Central memory CD4-positive, alpha-beta T cell (primary cell): ENCODE measurements at places on chromosomes 11 and 22.
A peak's percentile ranks its signal among the peaks of the same experiment; 100 is the strongest.

DNA sequence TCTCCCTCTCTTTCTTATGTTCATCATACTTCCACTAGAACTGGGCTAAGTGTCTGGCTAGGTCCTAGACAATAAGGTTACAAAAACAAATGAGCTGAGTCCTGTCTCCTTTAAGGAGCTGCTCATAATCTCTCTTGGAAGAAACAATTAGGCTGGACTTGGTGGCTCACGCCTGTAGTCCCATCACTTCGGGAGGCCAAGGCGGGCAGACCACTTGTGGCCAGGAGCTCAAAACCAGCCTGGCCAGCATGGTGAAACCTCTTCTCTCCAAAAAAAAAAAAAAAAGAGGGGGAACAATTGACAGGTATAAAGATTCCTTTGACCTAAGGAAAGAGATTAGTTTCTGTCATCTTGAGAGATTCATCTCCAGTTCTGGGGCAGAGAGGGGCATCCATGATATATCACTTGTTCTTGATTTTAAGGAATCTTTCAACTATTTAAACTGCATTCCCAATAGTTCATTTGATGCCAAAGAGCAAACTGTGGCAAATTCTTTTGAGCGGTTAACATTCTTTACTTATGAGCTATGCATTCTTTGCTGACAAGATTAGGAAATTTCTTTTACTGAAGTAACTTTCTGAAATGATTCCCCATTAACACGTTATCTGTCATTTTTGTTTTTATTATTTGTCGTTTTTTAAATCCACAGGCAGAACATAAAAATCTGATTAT lies 125.5 kb downstream of the C11orf87 start:
- no peak for DNase-seq

DNA sequence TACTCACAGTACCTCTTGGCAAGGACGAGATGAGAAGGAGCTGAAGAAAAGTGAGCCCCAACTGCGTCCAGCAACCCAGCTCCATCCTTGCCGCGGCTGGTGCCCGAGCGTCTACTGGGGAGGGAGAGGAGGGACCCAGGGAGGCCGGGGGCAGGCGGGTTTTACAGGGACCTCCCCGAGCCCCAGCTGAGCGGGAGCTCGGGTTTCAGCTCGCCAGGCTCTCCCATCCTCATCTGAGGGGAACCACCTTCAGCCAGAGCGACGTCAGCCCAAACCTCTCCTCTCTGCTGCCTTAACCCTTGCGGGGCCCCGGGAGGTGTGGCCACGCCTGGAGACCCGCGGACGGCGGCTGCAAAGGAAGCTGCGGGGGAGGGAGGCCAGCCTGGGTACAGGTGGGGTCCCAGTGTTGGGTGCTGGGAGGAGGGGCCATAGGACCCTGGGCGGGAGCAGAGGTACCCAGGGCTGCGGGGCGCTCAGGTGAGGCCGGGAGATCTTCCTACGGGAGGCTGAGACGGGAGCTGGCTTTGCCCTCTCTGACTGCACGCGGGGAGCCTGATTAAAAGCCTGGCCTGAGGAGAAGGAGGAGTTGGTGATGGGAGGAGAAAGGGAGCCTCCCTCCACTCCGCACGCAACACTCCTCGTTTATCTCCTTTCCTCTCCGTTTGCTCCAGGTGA lies at the start of gene PAMR1:
PAMR1 (minus strand) TSS at position 116 of the 675 bp plus-strand sequence; CDS start at position 85, 31 bp downstream.
- DNase-seq = no peak

- DNase-seq = no peak
Measured at GRCh38 chr11:3894128-3894731, 38.8 kb downstream of the STIM1 start.

DNA sequence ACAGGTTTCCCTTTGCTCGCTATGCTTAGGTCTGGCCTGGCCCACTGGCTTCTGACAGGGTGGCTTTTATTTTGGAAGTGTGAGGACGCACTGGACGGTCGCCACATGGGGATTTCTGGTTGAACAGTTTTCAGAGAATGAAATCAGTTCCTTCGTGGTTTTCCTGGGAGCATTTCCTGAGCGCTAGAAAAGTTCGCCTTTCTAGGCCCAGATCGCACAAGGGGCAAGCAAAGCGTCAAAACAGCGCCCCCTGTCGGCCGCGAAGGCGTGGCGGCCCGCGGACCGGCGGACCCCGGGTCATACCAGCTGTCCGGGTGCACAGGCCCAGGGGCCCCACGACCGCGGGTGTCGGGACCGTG lies 12.7 kb upstream of the CYP2R1 start:
- DNase-seq = peak; percentile 63

GRCh38 chr11:64455456-64456261 lies 96.7 kb downstream of the RPS6KA4 start:
- no peak for DNase-seq

- DNase-seq = no peak
Measured at GRCh38 chr11:35787013-35787504, 124.5 kb downstream of the TRIM44 start.

GRCh38 chr22:47918276-47918921 lies 1155.9 kb downstream of the TBC1D22A start:
- peak; percentile 5 for DNase-seq

DNA sequence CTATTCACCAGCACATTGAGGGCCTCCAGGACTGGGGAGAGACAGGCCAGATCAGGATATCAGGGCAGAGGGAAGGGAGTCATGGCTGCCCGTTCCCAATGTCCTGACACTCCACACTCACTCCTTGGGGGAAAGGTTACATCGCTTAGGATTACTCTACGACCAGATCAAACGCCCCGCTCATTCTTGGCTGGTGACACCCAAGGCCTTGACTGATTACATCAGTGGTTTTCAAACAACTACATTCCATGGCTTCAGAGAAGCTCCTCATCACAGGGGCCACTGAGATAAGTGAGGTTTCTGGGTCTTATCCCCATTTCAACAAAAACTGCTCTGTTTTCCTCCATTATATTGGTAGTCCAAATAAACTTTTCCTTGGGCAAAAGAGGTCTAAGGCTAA lies 15.0 kb downstream of the UBE2L6 start:
- no peak for DNase-seq

DNA sequence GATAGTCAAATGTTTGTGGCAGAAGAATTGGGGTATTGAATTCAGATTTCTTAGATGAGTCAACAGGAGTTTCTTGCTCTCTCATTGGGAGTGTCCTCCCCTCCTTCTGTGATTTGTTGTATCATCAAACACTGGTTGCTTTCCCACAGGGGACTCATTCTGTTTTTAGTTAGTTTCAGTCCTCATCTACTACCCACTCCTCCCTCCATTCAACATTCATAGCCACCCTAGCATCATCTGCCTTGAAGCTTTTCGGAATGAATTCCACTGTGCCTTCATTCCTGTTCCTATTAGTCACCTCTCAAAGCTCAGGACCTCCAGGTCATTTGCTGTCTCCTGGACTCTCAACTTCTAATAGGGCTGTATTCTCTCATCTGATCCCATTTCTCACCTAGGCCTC lies 31.5 kb upstream of the RAB38 start:
- DNase-seq = no peak

- no peak for DNase-seq
Measured at GRCh38 chr22:36425977-36426523, 38.3 kb upstream of the MYH9 start.

- DNase-seq = no peak
Measured at GRCh38 chr11:12212174-12212820, 101.9 kb downstream of the MICAL2 start.

DNA sequence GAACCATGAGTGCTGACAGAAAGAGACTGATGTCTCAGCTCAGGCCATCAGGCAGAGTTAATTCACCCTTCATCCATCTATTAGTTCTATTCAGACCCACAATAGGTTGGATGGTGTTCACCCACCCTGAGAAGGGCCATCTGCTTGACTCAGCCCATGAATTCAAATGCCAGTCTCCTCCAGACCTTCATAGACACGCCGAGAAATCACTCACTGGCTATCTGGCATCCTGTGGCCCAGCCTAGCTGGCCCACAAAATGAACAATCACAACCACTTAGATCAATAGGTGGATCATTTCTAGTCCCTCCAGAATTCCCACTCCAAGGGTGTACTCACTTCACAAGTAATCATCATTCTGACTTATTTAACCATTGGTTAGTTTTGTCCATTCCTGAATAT lies 58.2 kb downstream of the MYEOV start:
- no peak for DNase-seq

- DNase-seq = no peak
Measured at GRCh38 chr11:5252192-5252918, 2.2 kb downstream of the HBG2 start.

DNA sequence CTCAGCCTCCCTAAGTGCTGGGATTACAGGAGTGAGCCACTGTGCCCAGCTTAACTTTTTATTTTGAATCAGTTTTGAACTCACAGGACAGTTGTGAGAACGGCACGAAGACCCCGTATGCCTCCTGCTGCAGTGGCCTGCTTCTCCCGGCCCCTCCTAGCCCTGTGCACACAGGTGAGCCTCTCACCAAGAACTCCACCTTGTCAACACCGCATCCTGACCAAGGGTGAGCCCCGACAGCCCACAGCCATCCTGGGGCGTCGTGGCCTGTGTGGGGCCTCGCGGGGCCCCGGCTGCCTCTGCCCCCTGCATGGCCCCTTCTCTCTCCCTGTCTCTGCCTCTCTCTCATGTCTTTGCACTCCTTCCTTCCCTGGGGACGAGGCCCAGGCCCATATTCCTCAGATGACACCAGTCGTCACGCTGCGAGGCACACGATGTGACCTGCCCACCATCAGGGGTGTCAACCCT lies 38.8 kb downstream of the GNB1L start:
- no peak for DNase-seq

GRCh38 chr11:103596315-103596714 lies 440.1 kb upstream of the DDI1 start:
- no peak for DNase-seq

GRCh38 chr11:31237819-31238760 lies 131.4 kb downstream of the DCDC1 start:
- DNase-seq = no peak

DNA sequence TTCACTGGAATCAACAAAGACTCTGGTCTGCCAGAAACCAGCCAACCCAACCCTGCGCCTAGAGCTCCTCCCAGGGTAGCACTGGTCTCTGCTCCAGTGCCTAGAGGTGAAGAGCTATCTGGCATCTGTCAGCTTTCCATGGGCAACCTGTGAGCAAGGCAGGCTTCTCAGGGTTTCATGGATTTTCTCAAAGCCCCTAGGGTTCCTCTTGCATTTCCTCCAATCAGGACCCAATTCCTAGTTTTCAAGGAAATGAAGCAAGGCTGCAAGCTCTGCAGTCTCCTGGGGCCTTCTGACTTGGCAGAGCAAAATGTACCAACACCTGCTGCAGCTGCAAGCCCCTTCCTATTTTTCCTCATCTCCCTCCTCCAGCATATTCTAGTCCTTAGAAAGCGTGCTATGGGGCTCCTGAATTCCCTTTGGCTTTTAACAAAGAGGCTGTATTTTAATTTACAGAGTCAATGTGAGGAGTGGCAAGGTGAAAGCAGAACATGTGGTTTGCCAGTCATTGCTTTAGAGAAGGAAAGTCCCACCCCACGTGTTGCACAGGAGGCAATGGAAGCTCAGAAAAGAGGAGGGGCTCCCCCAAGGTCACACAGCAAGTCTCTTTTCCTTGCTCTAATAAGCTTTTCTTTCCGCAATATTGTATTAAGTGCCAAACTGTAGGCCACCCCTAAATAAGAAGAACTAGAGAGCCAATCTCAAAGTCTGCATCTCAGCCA lies 33.0 kb upstream of the RIC3 start:
- DNase-seq = no peak

DNA sequence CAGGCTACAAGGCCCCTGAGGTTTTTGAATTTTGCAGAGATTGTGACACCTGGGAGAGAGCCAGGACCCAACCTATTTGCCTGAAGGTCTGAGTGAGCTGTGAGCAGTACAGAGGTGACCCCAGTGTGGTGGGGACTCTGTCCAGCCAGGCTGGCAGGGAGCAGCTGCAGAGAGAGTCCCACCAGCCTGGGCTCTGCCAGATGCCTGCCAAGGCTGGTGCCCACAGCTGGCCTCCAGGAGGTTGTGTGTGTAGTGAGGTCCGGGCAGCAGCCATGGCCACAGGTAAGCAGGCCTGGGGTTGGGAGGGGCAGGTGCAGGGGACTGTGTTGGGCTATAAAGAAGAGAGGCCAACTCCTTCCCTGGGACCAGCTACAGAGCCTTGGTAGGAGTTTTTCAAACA lies 144.8 kb downstream of the CRYBB2 start:
- no peak for DNase-seq

GRCh38 chr22:42268852-42269410 lies 1.5 kb downstream of the TCF20 start:
- DNase-seq = no peak

- no peak for DNase-seq
Measured at GRCh38 chr22:47442821-47443220, 680.4 kb downstream of the TBC1D22A start.

DNA sequence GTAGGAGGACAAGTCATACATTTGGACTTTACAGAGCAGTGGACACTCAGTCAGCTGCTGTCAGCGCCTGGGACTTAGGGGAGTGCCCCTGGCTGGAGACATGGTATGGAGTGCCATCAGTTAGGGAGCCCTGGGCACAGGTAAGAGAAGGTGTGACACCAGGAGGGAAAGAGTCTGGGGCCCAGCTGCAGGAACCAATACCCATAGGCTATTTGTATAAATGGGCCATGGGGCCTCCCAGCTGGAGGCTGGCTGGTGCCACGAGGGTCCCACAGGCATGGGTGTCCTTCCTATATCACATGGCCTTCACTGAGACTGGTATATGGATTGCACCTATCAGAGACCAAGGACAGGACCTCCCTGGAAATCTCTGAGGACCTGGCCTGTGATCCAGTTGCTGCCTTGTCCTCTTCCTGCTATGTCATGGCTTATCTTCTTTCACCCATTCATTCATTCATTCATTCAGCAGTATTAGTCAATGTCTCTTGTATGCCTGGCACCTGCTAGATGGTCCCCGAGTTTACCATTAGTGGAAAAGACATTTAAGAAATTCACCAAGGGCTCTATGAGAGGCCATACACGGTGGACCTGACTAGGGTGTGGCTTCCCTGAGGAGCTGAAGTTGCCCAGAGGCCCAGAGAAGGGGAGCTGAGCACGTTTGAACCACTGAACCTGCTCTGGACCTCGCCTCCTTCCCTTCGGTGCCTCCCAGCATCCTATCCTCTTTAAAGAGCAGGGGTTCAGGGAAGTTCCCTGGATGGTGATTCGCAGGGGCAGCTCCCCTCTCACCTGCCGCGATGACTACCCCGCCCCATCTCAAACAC lies 850 bp upstream of the MIF start:
- DNase-seq = no peak

DNA sequence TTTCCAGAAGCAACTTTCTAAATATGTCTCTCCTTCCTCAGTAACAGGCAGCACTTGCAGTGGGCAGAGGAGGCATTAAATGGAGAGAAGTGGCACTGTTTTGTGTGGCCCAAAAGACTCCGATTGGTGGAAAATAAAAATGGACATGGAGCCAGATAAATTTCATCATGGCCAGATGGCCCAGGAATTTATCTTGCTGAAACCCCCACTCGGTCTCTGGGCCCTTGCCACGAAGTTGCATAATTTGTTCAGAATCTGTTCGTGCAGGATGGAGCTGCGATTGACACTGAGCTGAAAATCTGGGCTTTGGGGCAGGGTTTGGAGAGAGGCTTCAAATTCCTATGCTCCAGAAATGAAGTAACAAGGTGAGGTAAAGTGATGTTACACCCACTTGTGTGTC lies 65.5 kb downstream of the C11orf91 start:
- DNase-seq = no peak

- DNase-seq = no peak
Measured at GRCh38 chr11:77287615-77288273, 13.7 kb downstream of the GDPD4 start.

- peak; percentile 21 for DNase-seq
Measured at GRCh38 chr11:123434262-123434661, 4.2 kb downstream of the GRAMD1B start.

- no peak for DNase-seq
Measured at GRCh38 chr22:22450343-22450839, 58.2 kb downstream of the ZNF280B start.

GRCh38 chr11:41527530-41527929 lies 68.1 kb upstream of the LRRC4C start:
- DNase-seq = no peak

GRCh38 chr11:85945788-85946187 lies 90.6 kb downstream of the CCDC83 start:
- DNase-seq = no peak
